ENCODE measurements at places on chromosomes 3 and 15. TPM values are rescaled to one million over a fixed set of nuclear protein-coding genes. Genes with fewer than 3 reads are reported as not detected.
A peak's percentile ranks its signal among the peaks of the same experiment; 100 is the strongest.

DNA sequence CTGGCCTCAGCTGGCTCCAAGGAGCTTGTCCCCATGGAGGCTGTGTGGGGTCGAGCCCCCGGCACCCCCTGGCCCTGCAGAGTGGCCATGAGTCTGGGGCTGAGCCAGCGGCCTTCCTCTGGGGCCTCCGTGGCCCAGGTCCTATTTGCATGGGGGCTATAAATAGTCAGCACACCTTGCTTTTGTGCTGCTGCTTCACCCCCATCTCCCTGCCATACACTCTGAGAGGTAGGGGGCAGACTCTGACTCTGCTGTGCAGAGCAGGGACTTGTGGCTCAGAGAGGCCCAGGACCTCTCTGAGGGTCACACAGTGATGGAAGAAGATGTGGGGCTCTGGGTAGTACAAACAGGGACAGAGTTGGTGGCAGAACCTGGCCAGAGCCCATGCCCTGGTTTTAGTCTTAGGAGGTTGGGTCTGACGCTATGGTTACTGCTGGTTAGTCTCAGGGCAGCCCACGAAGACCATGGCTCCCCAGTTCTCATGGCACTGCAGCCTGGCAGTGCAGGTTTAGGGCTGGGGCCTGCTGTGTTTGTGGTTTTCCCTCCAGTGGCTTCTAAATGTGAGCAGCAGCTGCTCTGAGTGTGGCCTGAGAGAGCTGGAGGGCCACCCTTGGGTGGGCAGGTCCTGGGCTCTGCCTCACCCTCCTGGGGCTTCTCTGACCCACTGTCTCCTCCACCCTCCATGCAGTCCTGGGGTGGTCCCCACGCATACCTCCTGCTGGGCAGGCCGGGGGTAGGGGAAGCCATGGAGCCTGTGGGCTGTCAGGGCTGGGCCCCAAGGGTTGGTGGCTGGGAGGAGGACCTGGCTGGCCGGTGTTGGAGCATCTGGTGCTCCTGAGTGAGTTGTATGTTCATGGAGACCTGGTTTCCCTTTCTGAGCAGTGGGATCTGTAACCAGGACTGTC is 13.6 kb downstream of the PRKCD start:
- no peak for DNase-seq
- no peaks in the 10 kb centered on the region for H3K4me1 ChIP-seq
- no peak overlapping the region for H3K4me3 ChIP-seq

DNA sequence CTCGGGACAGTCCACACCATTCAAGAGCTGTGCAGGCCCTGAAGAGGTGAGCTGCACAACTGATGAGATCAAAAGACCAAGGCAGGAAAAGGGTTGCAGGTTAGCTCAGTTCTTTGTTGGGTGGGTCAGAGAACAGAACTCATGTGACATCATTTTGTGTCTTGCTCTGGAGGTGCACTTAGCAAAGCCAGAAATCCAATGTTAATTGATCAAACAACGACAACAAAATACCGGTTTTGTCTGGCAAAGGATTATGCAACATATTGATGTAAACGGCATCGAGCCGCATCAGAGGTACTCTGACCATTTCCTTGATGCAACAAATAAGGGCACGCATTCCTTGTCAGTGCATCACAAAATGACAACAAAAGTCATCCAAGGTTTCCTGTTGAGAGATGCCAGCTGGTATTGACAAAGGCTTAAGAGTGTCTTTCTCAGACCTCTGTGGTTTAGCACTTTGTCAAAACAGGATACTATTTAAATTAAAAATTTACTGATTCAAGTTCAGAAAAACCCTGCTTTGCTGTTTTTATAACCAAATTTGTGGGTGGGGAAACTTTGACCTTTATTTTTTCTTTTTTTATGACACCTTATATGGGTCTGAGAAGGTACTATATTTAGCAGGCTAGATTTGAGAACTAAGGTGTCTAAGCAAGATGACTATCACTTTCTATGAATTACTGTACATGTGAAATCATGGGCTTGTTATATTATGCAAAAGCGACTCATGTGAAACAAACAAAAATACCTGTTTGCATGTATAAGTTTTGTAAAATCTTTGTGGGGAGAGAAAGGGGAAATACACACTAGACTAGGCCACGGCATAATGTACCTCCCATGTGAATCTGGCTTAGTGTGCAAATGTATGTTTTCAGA is 496.1 kb downstream of the FOXP1 start:
- H3K4me1 ChIP-seq: peaks cover 16% of the 10 kb centered on the region
- no peaks in the 10 kb centered on the region for H3K27me3 ChIP-seq
- H3K27ac ChIP-seq: peak overlapping the region; percentile 39
- no peak overlapping the region for H3K4me3 ChIP-seq

Gene C3orf62
- total RNA-seq: 0.83 TPM

- no peaks in the 10 kb centered on the region for H3K4me1 ChIP-seq
- DNase-seq: no peak
- H3K36me3 ChIP-seq: peaks cover 82% of the 10 kb centered on the region
- no peaks in the 10 kb centered on the region for H3K27me3 ChIP-seq
- no peak overlapping the region for H3K4me3 ChIP-seq
These were observed 49.6 kb downstream of the CHD2 start for GRCh38 chr15:92949604-92950249.

- H3K4me1 ChIP-seq: peaks cover 13% of the 10 kb centered on the region
- no peak overlapping the region for H3K4me3 ChIP-seq
- H3K27me3 ChIP-seq: no peaks in the 10 kb centered on the region
- DNase-seq: peak; percentile 96
These were observed 57.8 kb downstream of the CDC25A start for GRCh38 chr3:48130321-48130904.

GRCh38 chr15:88256279-88257230 is at the start of gene NTRK3:
Gene NTRK3, minus strand, starts transcription at chr15:88256739. Its CDS starts 586 bp downstream, at chr15:88256153.
- no peaks in the 10 kb centered on the region for H3K36me3 ChIP-seq
- H3K27me3 ChIP-seq: peaks cover 43% of the 10 kb centered on the region
- peaks cover 3% of the 10 kb centered on the region for H3K4me1 ChIP-seq
- no peak within 1 kb of the TSS for H3K27ac ChIP-seq
- 0 out of 2 replicates have a peak within 1 kb of the TSS, but pooled peaks have one; percentile 11 for H3K4me3 ChIP-seq

DNA sequence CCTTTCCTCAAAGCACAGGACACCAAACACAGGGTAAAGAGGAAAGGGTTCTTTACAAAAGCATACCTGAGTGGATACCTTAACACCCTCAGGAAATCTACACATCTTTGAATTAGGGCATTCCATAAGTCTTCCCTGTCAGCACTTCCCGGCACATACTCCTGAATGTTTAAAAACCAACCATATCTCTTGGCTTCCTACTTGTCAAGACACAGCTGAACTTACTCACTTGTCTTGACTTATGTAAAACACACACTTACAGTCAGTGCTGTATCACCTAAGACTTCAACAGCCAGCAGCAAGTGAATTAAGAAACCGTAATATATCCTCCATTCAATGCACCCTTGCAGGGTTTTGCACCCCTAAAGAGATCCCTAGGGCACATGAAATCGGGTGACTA is 17.5 kb downstream of the IL1RAP start:
- DNase-seq: peak; percentile 32
- no peak overlapping the region for H3K4me3 ChIP-seq

DNA sequence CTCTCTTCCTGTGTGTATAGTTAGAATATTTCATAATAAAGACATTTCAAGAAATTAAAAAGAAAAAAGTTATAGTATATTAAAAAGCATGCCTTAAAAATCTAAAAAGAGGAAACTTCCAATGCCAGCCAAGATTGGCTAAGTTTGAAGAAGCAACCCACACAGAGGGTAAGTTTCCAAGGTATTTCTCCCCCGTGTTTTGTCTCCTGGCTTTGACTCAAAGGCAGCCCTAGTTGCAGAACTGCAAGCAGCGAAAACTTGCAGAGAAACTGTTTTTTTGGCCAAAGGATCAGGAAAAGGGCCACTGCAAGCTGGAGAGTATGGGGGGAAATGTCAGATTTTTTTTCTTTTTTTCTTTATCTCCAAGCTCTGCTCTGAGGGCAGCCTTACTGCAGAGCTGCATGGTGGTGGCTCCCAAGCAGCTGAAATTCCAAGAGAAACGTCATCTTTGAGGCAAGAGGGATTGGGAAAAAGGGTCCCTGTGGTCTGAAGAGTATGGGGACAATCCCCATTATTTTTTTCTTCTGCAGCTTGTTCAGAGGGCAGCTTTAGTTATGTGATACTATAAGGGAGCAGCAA is 23.0 kb downstream of the HACL1 start:
- no peak for DNase-seq
- no peaks in the 10 kb centered on the region for H3K27me3 ChIP-seq
- H3K27ac ChIP-seq: no peak overlapping the region
- peaks cover 17% of the 10 kb centered on the region for H3K36me3 ChIP-seq
- H3K4me1 ChIP-seq: no peaks in the 10 kb centered on the region
- H3K4me3 ChIP-seq: no peak overlapping the region

All from IMR-90 (cell line).